ENCODE measurements at places on chromosomes 5 and 9.

- DNase-seq, result no peak
These were observed 152.5 kb downstream of the ADAMTS6 start for GRCh38 chr5:65329266-65329665.

DNA sequence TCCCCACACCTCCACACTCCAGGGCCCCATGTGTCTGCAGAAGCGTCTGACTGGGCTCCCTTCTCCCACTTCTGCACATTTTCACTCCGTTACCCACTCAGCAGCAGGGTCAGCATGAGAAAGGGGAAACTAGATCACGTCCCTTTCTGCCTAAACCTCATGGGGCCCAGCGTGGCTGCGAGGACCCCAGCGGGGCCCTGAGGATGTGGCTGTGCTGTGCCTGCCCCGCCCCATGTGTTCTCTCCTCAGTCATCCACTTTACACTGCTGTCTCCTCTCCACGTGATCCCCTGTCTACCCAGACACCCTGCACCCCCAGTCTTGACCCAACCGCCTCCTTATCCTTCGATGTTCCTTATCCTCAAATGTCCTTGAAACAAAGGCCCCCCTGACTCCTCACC, 59.8 kb upstream of the OTULINL start:
- no peak for DNase-seq

GRCh38 chr9:79977510-79978197, 405.9 kb downstream of the TLE4 start:
- DNase-seq, result no peak

- DNase-seq, result no peak
These were observed 45.2 kb downstream of the PIP5K1B start for GRCh38 chr9:68750255-68750654.

DNA sequence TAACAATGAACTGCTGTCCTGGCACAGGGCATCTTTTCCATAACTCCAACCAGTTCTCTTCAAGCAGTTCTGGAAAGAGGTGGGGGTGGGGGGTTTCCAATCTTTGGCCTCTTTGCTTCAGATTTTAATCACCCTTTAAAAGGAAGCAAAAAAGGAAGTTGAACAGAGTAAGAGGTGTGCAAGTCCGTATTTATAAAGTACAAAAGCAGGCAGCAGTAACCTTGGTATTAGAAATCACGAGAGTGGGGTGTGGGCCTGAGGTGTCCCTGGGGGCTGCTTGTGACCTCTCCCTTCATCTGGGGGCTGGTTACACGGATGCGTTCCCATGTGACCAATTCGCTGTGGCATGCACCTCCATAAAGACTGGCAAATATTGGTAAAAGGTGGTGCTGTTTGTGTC, 70.5 kb downstream of the PTCH1 start:
- no peak for DNase-seq

DNA sequence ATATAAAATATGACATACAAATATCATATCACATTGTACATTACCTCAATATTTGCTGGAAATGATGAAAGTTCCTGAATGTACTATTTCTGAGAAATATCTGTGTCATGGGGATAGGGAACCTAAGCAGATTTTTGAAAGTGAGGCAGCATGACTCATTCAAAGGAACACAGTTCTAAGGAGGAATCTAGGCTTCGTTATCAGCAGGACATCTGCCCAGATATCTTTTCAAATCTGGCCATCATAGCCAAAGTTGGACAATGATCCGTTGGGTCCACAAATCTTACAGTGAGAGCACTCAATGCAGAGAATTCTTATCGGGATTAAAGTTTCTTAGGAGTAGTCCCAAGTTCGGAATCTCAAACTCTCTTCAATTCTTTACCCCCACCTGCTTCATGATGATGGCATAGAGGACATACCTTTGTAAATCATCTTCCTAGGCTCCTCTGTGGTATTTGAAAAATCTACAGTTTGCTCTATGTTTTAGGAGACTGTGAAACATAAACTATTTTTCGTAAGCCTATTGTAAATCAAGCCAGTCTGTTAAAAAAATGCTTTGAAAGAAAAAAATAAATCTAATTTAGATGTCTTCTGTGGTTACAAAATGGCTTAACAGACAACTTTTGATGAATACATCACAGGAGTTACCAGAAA, 29.4 kb upstream of the ALDH1A1 start:
- no peak for DNase-seq

- DNase-seq, result no peak
These were observed 73.8 kb downstream of the JAKMIP2 start for GRCh38 chr5:147708708-147709107.

DNA sequence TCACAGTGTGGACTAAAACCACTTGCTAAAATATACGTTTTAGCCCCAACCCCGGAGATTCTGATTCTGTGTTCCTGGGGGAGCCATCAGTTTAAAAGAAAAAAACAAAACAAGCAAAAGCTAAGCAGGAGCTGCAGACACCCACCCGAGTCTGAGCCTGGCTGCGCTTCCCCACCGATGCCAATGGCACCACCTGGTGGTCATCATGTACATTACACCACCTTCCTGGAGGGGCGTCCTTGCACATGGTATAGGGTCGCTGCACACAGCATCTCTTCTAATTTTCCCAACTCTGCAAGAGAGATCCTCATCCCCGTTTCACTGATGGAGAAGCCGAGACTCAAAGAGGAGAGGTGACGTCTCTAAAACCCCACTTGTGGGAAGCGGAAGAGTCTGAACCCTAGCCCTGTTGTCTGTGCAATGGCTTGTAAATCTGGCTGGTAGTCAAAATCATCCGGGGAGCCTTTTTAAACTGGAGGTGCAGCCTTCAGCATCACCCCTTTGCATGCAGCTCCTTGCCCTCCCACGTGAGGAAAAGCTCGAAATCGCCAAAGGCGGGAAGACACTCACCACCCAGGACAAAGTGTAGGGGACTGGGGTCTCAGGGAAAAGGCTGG, 23.1 kb upstream of the CNOT6 start:
- DNase-seq, result peak; percentile 88

DNA sequence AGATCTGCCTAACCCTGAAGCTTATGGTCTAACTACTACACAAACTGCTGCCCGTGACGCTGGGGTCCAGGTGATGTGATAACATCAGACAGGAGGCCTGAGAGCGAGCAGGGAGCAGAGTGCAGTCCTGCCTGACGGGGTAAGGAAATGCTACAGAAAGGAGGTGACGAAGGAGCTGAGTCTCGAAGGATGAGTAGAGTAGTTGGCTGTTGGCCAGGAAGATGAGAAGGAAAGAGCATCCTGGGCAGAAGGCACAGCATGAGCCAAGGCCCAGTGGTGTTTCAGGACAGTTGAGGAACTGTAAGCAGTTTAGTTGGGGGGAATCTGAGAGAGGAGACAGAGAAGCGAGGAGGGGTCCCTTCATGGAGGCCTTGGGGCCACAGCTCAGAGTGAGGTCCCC, 136.0 kb upstream of the TBC1D2 start:
- no peak for DNase-seq

Data from stomach (tissue), 19 donors.